Stimulated activated CD8-positive, alpha-beta memory T cell treated with anti-CD3 and anti-CD28 coated beads, Interleukin-2, amount 100 ng/mL, for 1 hour (primary cell): ENCODE measurements at places on chromosomes 11 and 22.

DNA sequence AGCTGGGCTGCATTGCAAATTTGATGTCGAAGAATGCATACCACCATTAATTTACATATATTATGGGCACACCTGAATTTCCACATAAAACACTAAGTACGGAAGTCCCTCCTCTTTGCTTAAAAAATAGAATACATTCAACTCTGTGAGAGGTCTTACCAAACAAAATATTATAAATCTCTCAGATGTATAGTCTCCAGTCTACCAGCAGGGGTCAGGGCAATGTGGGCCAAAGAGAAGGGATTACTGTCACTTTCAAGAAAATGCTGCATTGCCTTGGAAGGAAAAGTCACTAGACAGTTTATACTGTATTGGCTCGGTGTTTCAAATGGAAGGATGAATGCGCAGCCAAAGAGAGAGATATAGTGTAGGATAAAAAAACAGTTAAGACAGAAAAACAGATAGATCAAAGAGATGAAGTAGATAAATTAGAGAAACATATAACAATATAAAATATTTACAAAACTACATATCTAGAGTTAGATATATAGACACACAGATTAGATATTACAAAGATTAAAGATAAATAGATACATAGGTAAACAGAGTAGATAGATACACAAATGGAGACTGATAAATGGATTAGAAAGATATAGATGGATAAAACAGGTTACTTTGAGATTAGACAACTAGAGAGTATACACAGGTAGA lies 20.9 kb downstream of the SERGEF start:
- DNase-seq, result no peak

DNA sequence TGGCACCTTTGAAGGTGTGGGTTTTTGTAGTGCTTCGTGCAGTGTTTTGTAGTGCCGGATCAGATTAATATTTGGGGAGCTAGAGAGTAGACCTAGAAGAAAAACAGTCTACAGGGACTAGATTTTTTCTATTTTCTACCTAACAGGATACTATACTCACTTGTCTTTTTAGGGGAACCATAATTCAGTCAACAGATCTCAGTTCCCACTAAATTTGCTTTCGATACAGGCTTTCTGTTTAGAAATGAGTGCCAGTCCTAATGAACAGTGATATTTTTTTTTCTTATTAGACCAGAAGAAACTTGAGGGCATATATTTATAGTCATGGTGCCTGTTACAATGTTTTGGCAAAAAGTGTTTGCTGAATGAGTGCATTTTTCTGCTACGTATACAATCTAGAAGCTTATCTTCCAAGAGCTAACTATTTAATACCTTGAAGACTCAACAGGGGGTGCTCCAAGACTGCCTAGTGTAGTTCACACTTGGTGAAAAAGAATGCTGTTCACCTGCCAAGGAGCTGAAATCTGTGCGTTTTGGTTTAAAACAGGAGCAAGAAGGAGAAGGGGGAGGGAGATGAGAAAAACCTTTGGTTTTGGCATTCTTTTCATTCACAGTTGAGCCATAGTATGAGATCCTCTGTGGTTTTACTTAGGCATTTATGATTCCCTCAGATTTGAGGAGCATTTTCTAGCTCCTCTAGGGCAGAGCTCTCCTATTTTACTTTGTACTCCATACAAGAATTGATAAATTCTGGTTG lies 44.9 kb upstream of the VSTM5 start:
- no peak for DNase-seq

GRCh38 chr11:106128740-106129139 lies 51.3 kb downstream of the AASDHPPT start:
- DNase-seq, result no peak

DNA sequence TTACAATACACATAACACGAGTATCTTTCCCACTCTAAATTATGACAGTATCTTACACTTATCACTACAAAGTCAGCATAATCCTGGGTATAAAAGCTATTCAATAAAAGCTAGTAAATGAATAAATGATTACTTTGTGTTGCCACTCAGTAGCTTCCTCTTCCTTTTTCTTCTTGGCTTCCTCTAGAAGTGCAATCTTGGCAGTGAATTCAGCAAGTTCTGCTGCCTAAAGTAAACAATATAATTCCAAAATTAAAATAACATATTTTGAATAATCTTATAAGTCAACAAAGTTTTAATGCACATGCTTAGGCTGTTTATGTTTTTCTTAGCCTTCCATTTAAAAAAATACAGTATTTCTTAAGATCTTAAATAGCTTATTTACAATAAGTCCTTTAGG lies 60.4 kb downstream of the RDX start:
- DNase-seq, result no peak

- no peak for DNase-seq
Observed at GRCh38 chr22:49464037-49464436, 363.6 kb downstream of the BRD1 start.

GRCh38 chr11:12771875-12772274 lies 97.7 kb downstream of the TEAD1 start:
- no peak for DNase-seq

DNA sequence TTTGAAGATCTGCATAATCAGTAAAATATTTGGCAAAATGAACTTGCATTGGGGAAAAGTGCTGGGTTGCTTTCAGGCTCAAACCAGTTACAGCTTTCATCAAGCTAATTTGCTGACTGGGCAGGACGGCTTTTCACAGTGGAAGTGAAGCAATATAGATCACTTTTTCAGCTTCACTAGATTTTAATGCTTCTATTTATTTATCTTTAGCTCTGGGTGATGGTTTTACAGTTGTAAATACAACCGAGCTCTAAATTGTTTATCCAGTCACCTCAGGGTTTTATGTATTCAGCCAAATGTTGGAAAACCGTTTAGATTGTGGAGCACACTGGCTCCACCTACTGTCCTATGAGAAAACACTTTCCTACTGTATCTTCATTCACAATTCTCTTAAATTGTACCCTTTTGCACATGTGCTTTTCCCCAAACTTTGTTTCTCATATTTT lies 58.2 kb downstream of the ACER3 start:
- no peak for DNase-seq

- no peak for DNase-seq
Observed at GRCh38 chr11:288478-289397, at the start of gene PGGHG. PGGHG (plus strand) TSS chr11:289126; CDS start chr11:289817, 691 bp downstream.
